ENCODE measurements at places on chromosomes 12 and 14.

DNA sequence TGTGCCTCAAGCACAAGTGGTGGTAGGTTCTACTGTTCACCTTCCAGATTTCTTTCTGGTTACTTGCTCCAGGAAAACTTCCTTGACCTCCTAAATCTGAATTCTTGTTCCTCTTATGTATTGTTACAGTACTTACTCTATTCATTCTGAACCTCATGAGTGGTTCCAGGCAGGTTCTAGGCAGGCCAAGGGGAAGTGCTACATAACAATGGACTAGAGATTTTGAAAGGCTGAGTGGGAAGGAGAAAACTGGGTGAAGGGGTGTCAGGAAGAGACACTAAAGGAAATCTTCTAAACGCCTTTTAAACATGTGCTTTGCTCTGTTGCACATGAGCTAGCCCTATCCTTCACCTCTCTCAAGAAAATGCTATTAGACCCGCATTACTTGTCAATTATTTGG, 1.6 kb downstream of the YARS2 start:
- peaks cover 7% of the 10 kb centered on the region for H3K4me1 ChIP-seq
- peaks cover 41% of the 10 kb centered on the region for H3K36me3 ChIP-seq

GRCh38 chr14:23933742-23934128, 19.8 kb upstream of the DHRS4 start:
- no peaks in the 10 kb centered on the region for H3K4me1 ChIP-seq
- no peak overlapping the region for H3K27ac ChIP-seq
- no peaks in the 10 kb centered on the region for H3K36me3 ChIP-seq

- no peak overlapping the region for H3K4me3 ChIP-seq
- no peak overlapping the region for H3K27ac ChIP-seq
- no peaks in the 10 kb centered on the region for H3K4me1 ChIP-seq
- DNase-seq: no peak
- no peaks in the 10 kb centered on the region for H3K36me3 ChIP-seq
Measured at GRCh38 chr14:24948261-24948847, 101.6 kb downstream of the STXBP6 start.

DNA sequence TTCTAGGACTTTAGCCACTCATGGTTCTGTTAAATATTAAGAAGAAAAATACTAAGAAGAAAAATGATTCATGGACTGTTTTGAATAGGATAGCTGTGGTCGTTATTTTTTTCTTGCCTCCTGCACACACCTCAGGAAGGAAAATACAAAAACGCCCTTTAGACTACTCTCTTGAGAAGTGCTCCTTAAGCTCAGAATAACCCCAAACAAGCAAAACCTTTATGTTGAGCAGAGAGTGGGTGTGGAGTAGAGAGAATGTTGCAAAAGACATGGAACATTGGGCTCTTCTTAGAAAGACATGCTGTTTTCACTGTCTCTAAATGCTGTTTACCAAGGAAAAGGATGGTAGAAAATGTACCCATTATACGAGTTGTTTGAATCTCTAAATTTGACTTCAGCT, 140.3 kb downstream of the LMNTD1 start:
- H3K4me3 ChIP-seq: no peak overlapping the region
- H3K4me1 ChIP-seq: no peaks in the 10 kb centered on the region
- DNase-seq: no peak

DNA sequence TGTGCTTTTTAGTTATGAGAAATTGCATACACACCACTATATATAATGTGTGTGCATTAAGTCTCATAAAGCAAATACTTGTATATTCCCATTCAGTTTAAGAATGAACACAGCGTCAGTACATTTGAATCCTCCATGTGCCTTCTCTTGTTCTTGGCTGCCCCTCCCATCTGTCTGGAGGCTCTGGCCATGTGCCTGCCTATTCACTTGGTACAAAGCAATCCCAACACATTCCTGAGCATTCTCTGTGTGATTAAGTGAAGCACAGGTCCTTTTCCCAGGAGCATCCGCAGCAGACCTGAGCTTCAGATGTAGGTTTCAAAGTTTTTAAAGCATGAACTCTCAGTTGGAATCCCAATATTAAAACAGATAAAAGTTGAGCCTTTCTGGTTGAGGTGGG, 58.7 kb downstream of the POLR3B start:
- no peak overlapping the region for H3K4me3 ChIP-seq
- H3K27ac ChIP-seq: no peak overlapping the region
- no peaks in the 10 kb centered on the region for H3K27me3 ChIP-seq
- H3K4me1 ChIP-seq: no peaks in the 10 kb centered on the region

Data from left lung (tissue), 14 donors.